ENCODE measurements at places on chromosomes 2 and 18. TPM values are rescaled to one million over a fixed set of nuclear protein-coding genes. Genes with fewer than 3 reads are reported as not detected.
A peak's percentile ranks its signal among the peaks of the same experiment; 100 is the strongest.

The TFCP2L1 gene
- polyA plus RNA-seq = 68.0 TPM

GRCh38 chr2:72145289-72145657 lies 2.4 kb downstream of the CYP26B1 start:
- no peak for DNase-seq

DNA sequence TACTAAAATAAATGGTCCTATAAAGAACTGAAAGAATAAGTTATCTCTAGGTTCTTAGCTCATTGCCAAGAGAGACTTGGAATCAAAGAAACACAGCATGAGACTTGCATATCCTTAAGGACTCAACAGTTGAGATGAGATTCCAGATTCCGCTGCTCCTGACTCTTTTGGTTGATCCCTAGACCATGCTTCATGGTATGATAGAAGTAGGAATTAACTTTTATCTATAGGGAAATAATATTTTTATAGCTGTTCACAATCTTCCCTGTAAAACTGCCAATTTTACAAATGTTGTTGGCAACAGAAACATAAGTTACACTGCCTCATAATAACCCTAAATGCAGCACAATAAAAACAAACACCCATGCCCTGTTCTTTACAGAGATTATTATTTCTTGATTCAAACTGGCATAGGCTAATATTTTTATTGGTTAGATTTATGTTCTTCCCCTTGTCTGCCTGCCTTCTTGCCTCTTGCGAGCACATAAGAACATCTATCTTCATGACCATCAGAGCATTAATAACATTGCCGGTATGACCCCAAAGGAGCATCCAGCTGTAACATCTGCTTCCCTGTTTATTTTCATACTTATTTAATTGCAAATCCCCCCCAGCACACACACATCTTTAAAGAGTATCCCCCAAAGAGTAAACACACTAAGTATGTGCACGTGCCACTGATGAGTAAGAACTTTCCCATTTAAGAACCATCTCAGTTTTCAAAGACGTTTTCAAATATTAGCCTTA lies 735.7 kb upstream of the SLC8A1 start:
- peak; percentile 42 for DNase-seq

GRCh38 chr2:70069049-70069448 lies 18.2 kb upstream of the PCBP1 start:
- no peak for DNase-seq

The C2orf15 gene
- 12.8 TPM for polyA plus RNA-seq

GRCh38 chr18:66550366-66550765 lies 53.5 kb downstream of the CDH19 start:
- peak; percentile 34 for DNase-seq

All from left kidney (tissue), 8 donors.